BJ (cell line): ENCODE measurements at places on chromosomes 11 and 22.

GRCh38 chr11:14746857-14747395 lies 103.3 kb downstream of the PDE3B start:
- no peak for DNase-seq

GRCh38 chr11:14413307-14414069 lies 54.5 kb upstream of the RRAS2 start:
- peak; percentile 55 for DNase-seq

GRCh38 chr11:17775035-17775348 lies 40.4 kb downstream of the KCNC1 start:
- no peak for DNase-seq

DNA sequence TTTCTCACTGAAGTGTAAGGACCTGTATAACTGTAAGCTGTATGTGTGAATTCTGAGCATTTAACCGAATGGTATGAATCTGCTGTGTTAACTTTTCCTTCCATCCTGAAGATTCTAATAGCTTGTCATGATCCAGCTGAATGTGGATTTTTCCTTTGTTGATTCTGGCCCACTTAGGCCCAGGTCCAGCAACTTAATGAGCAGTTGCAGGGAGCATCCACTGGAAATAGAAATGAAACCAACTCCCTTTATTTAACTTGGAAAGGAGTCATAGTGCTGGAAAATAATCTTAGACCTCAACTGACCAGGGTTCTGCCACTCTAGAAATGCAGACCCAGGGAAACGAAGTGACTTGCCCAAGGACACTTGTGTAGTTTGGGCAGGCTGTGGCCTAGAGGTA lies 142.3 kb upstream of the MTNR1B start:
- no peak for DNase-seq

GRCh38 chr11:119720311-119720913 lies 8.6 kb downstream of the NECTIN1 start:
- no peak for DNase-seq

DNA sequence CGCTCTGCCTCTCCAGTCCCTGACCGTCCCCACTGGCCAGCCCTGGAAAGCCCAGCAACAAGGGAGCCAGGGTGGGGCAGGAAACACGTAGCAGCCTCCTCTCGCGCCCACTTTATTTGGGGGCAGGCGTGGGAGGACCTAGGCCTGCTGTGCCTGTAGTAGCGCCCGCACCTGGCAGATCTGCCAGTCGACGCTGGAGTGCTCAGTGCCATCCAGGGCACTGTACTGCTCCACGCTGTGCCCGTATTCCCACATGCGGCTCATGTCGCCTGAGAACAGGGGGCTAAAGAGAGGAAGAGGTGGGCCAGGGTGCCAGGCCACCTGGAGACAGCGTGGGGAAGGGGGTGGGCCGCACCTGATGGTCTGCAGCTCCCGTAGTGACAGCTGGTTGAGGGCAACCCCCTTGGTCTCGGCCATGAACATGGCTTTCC lies 17.0 kb upstream of the DRICH1 start:
- DNase-seq, result no peak

DNA sequence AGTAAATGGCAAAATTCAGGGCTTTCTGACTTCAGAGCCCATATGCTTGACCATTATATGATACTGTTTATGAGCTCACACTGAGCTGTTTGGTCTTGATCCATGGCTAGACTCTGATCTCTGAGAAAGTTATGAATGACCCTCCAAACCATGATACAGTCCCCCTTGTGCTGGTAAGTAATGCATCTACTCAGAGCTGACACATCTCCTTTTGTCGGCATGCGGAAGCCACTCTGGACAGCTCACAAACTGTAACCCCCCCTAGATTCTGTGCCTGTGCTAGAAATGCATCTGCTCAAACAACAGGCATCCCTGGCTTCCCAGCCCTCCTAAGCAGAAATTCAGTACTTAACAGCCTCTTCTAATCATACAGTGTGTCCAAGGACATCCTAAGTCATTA lies 150.8 kb upstream of the RAG2 start:
- no peak for DNase-seq

GRCh38 chr11:86043765-86044503 lies 24.9 kb downstream of the PICALM start:
- DNase-seq, result no peak

DNA sequence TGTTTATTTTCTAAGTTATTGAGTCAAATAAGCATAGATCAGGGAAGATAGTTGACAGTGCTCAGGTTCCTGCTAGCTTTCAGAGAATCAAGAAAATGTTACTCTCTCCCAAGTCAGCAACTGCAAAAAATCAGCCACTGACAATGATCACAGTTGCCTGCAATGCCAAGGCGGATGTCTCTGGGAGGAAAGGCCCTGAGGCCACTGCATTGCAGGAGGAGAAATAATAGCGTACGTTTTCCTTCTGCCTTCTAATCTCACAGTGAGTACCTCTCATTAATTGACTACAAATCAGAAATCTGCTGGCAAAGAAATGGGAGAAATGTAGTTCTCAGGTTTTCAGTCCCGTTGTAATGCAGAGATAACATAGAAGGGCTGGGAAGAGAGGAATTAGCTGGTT lies 54.0 kb upstream of the SPON1 start:
- no peak for DNase-seq

DNA sequence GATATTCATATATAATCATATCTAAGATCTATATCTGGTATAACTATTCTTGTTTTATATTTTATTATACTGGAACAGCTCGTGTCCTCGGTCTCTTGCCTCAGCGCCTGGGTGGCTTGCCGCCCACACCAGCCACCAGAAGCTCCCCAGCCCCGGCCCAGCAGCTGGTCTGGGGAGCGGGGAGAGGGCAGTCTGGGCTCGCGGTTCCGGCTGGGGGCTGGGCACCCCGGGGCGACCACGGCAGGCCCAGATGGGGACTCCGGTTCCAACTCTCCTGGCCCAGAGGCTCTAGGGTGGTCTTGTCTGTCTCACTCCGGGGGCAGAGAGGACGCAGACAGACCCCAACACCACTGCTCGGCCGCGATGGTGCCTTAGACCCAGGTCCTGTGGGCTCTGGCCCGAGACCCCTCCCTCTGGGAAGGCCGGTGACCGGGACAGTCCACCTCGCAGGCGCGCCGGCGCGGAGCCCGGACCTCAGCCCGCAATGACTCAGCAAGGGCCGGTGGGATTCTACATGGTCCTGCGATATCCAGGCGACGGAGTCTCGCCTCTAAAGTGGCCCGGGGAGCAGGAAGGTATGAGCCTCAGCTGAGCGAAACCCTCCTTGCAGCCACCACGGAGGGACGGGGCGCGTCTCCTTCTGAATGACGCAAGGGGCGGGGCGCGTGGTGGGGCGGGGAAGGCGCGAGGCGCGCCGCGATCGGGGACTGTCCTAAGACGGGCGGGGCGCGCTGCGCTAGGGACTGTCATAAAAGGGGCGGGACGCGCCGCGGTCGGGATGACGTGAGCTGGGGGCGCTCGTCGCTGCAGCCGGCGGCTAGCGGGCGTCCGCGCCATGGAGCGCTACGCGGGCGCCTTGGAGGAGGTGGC lies at the start of gene DGCR6:
Gene DGCR6, plus strand, starts transcription at position 781 of the 870 bp plus-strand sequence. Its CDS starts 55 bp downstream, at position 836.
- DNase-seq, result no peak

DNA sequence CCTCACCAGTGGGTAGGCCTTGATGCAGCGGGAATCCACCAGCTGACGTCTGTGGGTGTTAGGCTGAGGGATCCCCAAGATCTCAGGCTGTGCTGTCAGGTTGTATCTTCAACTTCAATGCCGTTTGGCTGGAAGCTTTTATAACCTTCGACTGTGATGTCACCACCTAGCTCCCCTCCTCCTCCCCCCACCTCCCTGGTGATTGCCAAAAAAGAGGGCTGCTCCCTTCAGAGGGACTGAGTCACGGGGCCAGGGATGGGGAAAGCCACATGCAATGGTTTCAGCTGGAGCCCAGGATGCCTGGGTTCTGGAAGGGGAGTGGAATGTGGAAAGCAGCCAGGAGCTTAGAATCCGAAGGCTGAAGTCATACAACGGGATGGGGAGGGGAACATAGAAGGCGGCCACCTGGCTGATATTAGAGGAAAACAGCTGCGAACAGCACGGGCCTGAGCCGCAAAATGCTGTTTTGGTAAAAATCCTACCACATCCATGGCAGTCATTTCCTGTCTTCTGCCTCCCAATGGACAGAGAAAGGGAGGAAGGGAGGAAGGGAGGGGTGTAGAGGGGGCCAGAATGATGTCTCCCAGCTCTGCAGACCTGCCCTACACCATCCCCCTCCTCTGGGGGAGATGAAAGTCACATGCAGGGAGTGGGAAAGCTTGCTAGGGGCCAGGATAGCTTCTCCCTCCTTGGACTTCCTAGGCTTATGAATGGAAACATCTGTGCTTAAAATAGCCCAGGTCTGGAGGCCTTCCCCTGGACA lies at the start of gene LRRN4CL:
Gene LRRN4CL, minus strand, starts transcription at position 110 of the 763 bp plus-strand sequence. CDS start 1,022 bp downstream, outside the sequence.
- peak; percentile 91 for DNase-seq

- no peak for DNase-seq
These were observed 50.6 kb downstream of the CACNA1I start for GRCh38 chr22:39620924-39621690.

DNA sequence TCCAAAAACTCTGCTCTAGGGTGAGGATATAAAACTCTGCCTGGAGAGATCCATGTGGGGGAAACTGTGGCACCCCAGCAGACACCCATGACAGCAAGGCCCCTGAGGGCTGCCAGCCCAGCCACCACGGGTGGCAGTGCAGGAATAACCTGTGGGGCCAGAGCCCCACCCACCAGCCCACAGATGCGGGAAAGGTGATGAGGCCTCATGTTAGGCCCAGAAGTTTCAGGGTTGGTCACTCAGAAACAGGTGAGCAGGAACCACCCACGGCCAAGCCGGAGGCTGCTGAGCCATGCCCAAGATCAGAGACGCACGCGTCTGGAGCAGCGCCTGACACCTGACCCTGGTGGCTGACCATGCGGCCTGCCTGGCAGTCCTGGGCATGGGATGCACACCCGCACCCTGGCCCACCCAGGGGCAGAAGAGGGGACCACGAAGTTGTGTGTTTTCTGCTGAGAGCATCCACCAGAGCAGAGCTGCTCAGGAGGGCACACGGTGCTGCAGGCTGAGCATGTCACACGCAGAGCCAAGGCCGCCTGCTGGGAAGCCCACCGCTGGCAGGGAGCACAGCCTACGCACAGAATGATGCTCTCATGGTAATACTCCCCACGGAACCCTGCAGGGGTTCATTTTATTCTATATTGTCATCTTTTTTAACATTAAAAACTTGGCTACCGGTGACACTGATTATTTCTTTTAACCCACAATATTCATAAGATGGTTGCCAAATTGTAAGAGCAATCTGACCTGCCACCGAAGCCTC lies 41.2 kb downstream of the DUSP8 start:
- DNase-seq, result no peak

GRCh38 chr22:25090225-25090890 lies 109.3 kb upstream of the CRYBB3 start:
- DNase-seq, result no peak

- no peak for DNase-seq
These were observed 35.9 kb downstream of the ARAP1 start for GRCh38 chr11:72716290-72716689.

GRCh38 chr11:113895367-113896155 lies 9.0 kb upstream of the HTR3B start:
- DNase-seq, result no peak

- DNase-seq, result no peak
These were observed 754.2 kb downstream of the FAM181B start for GRCh38 chr11:81979448-81979847.

DNA sequence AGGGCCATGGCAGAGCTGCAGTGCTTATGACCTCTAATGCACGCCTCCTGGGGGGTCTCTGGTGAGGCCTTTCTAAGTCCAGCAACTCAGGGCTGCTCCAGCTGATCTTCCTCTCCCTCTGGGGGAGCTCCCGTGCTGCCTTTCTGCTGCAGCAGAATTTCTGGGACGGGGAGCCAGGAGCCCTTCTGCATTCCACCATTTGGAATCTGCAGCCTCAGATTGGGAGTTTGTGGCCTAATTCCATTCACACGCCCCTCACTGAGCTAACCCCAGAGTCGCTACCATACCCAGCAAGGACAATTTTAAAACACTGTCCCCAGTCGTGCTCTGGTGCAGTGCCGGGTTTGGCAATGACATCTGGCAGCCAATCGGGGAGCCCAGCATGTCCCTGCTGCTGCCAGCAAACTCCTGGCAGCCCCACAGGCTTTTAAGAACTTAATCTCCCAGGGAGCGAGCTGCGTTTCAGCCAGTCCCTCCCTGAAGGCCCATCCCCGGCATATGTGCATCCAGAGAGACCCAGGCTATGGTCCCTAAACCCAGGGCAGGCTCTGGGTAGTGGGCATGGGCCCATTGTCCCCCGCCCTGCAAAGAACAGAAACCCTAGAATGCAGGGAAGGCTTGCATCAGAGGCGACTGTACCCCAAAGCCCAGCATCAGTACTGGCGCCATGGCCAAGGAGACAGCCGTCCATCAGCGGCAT lies 4.7 kb downstream of the SHANK2 start:
- no peak for DNase-seq

DNA sequence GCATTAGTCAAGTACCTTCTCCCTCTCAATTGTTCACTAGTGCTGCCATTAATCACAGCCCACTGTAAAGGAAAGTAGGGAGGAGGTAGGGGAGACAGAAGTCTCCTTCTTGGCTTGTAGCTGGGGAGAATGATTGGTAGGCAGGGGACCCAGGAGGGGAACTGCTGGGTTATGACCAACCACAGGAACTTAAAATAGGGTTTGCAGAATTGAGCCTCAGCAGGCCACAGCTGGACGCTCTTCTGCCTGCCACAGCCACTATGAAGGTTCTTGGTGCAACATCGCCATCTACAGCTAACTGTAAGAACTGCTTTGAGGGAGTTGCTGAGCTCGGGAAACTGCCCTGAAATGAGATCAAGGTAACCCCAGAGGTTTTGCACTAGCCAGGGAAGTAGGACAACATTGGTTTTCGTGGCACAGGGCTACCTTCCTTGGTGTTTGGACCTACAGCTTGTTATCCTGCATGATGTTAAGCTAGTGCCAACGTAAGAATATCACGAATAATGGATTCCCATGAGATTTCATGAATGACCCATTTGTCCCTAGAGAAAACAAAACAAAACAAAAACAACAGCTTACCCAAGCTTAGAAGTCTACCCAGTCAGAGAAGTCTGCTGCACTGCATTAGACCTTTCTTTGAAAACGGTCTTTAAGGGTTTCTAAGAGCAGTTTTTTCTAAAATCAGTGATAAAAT lies 787.1 kb upstream of the API5 start:
- DNase-seq, result peak; percentile 5

DNA sequence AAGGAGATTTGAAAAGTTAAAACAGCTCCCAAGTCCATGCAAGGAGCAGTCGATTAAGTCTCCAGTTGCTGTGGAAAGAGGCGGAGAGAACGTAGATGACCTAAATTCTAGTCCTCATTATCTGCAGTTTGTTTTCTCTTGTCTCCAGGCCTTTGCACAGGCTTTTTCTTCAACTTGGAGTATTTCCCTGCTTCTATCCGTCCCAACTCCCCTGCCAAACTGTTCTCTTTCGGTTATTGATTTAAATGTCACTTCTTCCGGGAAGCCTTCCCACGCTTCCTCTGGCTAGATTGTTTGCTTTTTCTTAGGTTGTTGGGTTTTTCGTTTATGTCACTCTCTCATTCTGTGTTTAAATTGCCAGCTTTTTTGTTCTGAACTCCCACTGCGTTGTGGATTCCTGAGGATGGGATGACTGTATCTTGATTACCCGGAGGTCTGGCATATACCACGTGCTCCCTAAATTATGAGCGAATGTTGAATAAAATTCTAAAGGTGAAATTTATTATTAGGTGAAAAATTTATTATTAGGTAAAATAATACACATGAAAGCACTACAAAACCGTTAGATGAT lies 463 bp downstream of the TMEM126B start:
- DNase-seq, result no peak

GRCh38 chr11:19919050-19919561 lies 206.5 kb downstream of the NAV2 start:
- DNase-seq, result peak; percentile 98
